Uterus (tissue), 4 donors: ENCODE measurements at places on chromosomes 4 and X. TPM values are rescaled to one million over a fixed set of nuclear protein-coding genes. Genes with fewer than 3 reads are reported as not detected.

Gene TRAPPC2
- 48.0 TPM for total RNA-seq

Gene MAGEA4
- total RNA-seq, result not detected

Gene GPR82
- total RNA-seq, result 0.29 TPM

GRCh38 chrX:13298836-13299235 lies 21.0 kb downstream of the ATXN3L start:
- no peak for DNase-seq
- no peaks in the 10 kb centered on the region for H3K27me3 ChIP-seq
- H3K4me3 ChIP-seq, result no peak overlapping the region

DNA sequence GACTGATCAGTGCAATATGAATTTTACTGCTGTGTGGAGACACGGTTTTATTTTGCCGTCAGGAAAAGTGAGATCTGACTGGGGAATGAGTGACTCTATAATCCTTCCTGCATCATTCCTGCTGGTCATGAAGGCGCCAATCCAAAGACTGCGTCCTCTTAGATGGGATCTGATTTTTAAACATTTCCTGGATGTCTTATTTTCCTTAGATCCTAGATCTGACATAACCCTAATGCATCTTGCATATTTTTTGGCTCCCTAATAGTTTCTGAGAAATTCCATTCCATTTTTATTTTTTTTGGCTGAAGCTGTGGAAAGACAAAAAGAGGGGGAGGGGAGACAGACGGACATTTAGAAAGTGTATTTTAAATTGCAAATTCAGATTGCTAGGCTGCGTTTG lies 454.9 kb upstream of the FAT1 start:
- no peak for DNase-seq
- H3K27me3 ChIP-seq, result no peaks in the 10 kb centered on the region
- H3K4me1 ChIP-seq, result no peaks in the 10 kb centered on the region
- no peak overlapping the region for H3K27ac ChIP-seq
- H3K36me3 ChIP-seq, result no peaks in the 10 kb centered on the region

Gene CT45A2
- not detected for total RNA-seq

Gene RHOH
- total RNA-seq, result 1.6 TPM

DNA sequence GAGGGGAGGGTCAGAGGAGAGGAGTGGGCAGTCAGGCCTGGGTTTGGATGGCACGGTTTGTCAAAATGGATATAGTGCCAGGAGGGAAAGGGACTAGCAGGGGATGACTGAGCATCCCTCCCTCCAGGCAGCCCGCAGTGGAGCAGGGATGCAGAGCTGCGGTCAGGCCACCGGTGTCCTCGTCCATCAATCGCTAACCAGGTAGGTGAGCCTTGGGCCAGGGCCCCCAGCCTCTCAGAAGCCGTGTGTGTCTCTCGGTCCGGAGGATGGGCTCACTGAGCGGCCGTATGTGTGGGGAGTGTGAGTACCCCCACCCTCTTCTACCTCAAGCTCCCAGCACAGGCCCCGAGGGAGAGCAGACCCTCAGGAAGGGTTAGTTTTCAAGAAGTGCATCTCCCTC lies 538 bp upstream of the CYTL1 start:
- no peak overlapping the region for H3K4me3 ChIP-seq
- H3K27ac ChIP-seq, result no peak overlapping the region
- H3K36me3 ChIP-seq, result no peaks in the 10 kb centered on the region
- no peaks in the 10 kb centered on the region for H3K4me1 ChIP-seq
